ENCODE measurements at places on chromosomes 5 and 9. TPM values are rescaled to one million over a fixed set of nuclear protein-coding genes. Genes with fewer than 3 reads are reported as not detected.
A peak's percentile ranks its signal among the peaks of the same experiment; 100 is the strongest.

The PPP2CA gene
- 113 TPM for total RNA-seq

- H3K36me3 ChIP-seq: no peaks in the 10 kb centered on the region
- H3K4me1 ChIP-seq: peaks cover 8% of the 10 kb centered on the region
- no peak overlapping the region for H3K4me3 ChIP-seq
- no peak overlapping the region for H3K27ac ChIP-seq
- no peaks in the 10 kb centered on the region for H3K27me3 ChIP-seq
These were observed 194.8 kb downstream of the HSPA4 start for GRCh38 chr5:133246376-133247150.

DNA sequence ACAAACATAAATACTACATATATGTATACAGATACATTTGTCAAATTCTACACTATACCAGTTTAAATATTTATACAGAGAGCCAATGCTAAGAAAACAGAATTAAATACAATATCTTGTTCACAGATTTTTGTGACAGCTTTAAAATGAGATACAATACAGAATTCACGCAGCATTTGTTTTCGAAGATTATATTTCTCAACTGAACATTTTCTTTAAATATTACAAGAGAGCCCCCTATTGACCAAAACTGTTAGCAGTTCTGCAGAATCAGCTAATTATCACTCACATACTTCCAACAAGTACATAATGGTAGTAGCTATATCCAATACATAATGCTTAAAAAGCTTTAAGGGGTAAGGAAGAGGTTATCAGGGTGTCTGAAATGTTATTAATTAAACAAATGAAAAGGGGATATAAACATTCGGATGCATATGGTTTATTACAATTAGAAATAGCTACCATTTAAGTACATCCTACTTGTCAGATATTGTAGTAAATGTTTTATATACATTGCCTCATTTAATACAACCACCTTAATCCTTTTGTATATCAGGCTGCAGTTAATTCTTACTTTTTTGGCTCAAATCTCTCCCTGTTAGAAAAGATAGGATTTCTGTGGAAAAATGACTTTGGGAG lies 31.7 kb downstream of the ZDHHC21 start:
- no peak overlapping the region for H3K27ac ChIP-seq
- no peak for DNase-seq
- H3K27me3 ChIP-seq: no peaks in the 10 kb centered on the region
- peaks cover 4% of the 10 kb centered on the region for H3K4me1 ChIP-seq
- no peak overlapping the region for H3K4me3 ChIP-seq

DNA sequence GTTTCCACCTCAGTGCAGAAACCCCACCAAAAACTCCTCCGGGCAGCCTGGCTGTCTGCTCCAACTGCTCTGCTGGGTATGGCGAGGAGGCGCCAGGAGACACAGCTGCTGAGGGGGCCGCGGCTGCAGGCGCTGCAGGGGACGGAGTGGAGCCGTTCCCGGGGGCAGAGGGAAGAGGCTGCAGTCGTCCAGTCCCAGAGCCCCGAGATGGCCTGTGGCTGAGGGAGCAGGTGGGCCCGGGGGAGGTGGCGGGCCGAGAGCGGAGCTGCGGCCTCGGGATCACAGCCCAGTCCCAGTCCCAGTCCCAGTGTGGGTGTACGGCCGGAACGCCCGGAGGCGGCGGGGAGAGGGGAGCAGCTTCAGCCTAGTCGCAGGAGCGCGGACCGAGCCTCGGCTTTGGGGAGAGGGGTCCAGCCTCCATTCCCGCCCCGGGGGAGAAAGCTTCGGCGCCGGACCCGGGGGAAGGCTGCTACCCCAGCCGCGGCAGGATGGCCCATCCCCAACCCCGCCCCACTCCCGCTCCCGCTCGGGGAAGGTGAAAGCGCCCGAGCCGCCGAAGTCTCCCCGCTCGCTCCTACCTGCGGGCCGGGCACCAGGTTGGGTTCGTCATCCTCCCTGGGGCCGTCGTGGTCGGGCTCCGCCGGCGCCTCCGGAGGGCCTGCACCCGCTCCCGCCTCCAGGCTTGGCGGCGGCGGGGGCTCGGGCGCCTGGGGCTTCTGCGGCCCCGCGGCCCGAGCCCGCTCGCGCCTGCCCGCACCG lies 513 bp downstream of the FAM193B start:
- peak overlapping the region; percentile 84 for H3K27ac ChIP-seq
- H3K36me3 ChIP-seq: peaks cover 7% of the 10 kb centered on the region
- no peak for DNase-seq

DNA sequence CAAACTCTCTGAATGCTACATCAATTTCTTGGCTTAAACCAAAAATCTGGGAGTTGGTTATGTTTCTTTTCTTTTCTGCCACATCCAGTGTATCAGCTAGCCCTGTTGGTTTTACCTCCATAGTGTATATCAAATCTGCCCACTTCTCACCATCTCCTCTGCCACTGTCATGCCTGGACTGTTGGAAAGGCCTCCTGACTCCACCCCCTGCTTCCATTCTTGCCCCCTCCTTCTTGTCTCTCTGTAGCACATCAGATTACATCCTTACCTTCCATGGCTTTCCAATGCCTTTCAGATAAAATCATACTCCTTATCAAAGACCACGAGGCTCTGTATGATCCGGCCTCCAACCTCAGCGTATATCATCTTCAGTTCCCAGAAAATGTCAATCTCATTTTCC lies 35.4 kb downstream of the STXBP1 start:
- no peak for DNase-seq
- H3K27ac ChIP-seq: no peak overlapping the region
- no peaks in the 10 kb centered on the region for H3K27me3 ChIP-seq
- no peak overlapping the region for H3K4me3 ChIP-seq

DNA sequence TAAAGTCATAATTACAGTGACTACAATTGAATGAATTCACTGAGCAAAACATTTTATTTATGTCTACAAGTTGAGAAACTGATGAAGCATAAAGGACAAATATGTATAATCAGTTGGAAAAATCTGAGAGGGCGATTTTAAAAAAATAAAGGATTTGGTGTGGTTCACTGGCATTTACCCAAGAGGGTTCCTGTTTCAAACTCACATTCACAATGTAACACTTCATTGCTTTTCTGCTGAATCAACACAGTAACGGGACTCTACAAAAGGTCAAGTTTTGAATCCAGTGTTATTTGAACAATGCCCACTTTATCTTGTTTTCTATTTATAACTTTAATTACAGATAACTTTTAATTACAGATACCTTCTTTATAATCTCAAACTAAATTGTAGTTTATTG lies 138.6 kb downstream of the NUDT12 start:
- no peaks in the 10 kb centered on the region for H3K36me3 ChIP-seq
- peaks cover 58% of the 10 kb centered on the region for H3K4me1 ChIP-seq
- no peak overlapping the region for H3K4me3 ChIP-seq
- peak overlapping the region; percentile 77 for H3K27ac ChIP-seq
- DNase-seq: no peak

DNA sequence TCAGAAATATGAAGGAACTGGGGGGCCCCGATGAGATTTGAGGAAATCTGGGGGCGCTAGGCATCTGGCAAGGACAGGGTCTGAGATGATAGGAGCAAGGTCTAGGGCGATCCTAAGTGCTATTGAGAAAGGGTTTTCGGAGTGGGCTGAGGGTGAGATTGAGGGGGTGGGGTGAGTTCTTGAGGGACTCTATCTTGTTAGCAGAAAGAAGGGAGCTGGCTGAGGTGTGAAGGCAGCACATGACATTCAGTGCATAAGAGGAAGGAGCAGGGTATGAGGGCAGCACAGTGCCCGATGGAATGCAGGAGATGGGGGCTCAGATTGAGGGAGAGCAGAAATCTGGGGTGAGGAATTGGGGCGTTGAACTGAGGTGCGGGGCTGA lies 640 bp downstream of the TRIM32 start:
- peak overlapping the region; percentile 96 for H3K4me3 ChIP-seq
- H3K27me3 ChIP-seq: no peaks in the 10 kb centered on the region
- H3K4me1 ChIP-seq: peaks cover 60% of the 10 kb centered on the region
- no peak for DNase-seq
- H3K27ac ChIP-seq: peak overlapping the region; percentile 91

DNA sequence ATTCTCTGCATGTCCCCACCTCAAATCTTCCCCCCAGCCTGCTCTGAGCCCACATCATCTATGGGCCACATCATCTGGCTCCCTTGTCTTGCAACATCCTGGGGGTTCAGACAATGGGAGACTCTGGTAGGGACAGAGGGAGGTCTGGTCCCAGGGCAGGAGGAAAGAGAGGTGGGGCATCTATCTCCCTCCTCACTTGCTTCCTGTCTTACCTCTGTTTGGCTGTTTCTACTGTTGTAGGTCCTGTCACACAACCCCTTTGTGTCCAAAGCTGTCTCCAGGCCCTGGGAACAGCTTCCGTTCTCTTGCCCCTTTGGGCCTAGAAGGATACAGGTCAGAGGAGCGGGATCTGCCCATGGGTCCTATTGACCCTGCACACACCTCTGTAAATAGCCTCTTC lies 227.2 kb downstream of the NSG2 start:
- H3K27me3 ChIP-seq: peaks cover 17% of the 10 kb centered on the region
- no peak for DNase-seq
- no peaks in the 10 kb centered on the region for H3K4me1 ChIP-seq
- no peak overlapping the region for H3K27ac ChIP-seq

DNA sequence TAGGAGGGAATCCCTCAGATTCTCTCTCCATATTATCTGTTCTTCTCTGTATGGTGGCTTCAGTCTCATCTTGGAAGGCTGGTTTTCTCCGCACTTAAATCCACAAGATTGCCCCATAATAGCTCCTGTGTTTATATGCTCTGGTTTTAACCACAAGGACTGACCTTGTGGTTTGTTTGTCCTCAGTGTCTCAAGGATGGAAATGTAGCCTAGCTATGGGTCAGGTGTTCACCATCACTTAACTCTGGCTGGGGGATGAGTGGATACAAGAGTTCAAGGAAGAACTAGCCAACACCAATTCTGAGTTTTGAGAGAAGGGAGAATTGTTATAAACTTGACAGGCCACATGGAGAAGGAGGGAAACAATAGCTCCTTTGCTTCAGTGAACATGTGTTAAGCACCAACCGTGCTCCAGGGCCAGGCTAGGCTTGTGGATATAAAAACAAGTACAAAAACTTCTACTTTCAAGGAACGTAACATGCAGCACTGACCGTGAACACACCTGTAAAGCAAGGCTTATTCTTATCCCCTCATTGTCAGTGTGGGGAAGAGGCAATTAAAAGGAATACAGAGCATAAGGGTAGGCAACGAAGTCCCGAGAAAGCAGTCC lies 75.6 kb upstream of the VLDLR start:
- peaks cover 14% of the 10 kb centered on the region for H3K36me3 ChIP-seq
- no peaks in the 10 kb centered on the region for H3K27me3 ChIP-seq
- H3K4me3 ChIP-seq: no peak overlapping the region
- DNase-seq: no peak
- H3K4me1 ChIP-seq: peaks cover 10% of the 10 kb centered on the region

DNA sequence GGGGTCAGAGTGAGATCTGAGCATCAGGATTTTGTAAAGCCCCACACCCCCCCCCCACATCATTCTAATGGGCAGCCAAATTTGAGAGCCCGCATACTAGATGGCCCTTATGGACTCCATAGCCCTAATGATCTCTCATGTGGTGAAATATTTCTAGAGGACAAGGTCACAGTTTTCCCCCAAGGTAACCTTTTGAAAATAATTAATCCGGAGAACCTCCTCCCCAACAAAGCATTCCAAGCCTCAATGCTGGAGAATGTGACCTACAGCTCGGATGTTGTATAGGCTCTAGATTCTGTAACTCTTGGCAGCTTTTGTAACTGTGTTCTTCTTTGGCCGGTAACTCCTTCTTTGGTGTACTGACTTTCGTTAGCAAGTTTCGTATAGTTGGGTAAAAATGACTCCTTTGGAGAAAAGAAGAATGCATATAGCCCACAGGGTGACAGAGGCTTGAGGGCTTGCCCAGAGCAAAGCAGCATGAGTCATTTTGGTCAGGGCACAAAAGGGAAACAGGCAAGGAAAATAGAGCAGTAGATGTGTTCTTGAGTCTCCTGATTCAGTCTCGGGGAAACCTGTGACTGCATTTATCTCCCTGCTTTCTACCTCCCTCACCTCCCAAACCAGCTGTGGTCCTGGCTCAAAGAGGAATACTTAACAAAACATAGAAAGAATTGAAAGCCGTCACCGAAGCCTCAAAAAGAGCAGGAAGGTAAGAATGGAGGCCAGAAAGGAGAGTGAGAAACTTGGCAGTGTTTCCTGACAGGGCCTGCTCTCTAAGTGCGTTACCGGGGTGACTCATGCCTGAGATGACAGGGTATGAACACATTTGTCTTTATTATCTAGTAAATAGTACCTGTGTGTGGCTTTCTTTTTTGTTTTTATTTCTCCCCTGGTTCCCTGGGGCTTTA lies 6.6 kb upstream of the XPA start:
- peak overlapping the region; percentile 51 for H3K4me3 ChIP-seq
- peak overlapping the region; percentile 98 for H3K27ac ChIP-seq

DNA sequence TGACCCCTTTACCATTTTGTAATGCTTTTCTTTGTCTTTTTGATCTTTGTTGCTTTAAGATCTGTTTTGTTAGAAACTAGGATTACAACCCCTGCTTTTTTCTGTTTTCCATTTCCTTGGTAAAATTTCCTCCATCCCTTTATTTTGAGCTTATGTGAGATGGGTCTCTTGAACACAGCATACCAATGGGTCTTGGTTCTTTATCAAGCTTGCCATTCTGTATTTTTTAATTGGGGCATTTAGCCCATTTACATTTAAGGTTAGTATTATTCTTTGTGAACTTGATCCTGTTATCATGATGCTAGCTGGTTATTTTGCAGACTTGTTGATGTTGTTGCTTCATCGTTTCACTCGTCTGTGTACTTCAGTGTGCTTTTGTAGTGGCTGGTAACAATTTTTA lies 337.3 kb downstream of the SPATA31D1 start:
- peaks cover 6% of the 10 kb centered on the region for H3K4me1 ChIP-seq
- no peak for DNase-seq
- peaks cover 11% of the 10 kb centered on the region for H3K36me3 ChIP-seq
- H3K27ac ChIP-seq: no peak overlapping the region
- no peak overlapping the region for H3K4me3 ChIP-seq

- no peak for DNase-seq
- peak overlapping the region; percentile 85 for H3K27ac ChIP-seq
- peaks cover 1% of the 10 kb centered on the region for H3K36me3 ChIP-seq
- H3K4me1 ChIP-seq: peaks cover 17% of the 10 kb centered on the region
- H3K27me3 ChIP-seq: no peaks in the 10 kb centered on the region
These were observed 8.4 kb upstream of the CFAP157 start for GRCh38 chr9:127698386-127698785.

- H3K27me3 ChIP-seq: no peaks in the 10 kb centered on the region
- H3K4me3 ChIP-seq: no peak overlapping the region
- peaks cover 19% of the 10 kb centered on the region for H3K4me1 ChIP-seq
- peak overlapping the region; percentile 89 for H3K27ac ChIP-seq
- H3K36me3 ChIP-seq: peaks cover 4% of the 10 kb centered on the region
- DNase-seq: no peak
These were observed 147.2 kb downstream of the C9orf50 start for GRCh38 chr9:129473523-129474244.

All from chondrocyte (in vitro differentiated cells).